ENCODE measurements at places on chromosomes 1 and 21.

- no peak for DNase-seq
Observed at GRCh38 chr1:96329121-96329520, 392.5 kb upstream of the PTBP2 start.

- no peak for DNase-seq
Observed at GRCh38 chr1:20149601-20150325, 10.6 kb downstream of the PLA2G2F start.

GRCh38 chr1:30036229-30036547 lies 687.2 kb downstream of the MATN1 start:
- no peak for DNase-seq

GRCh38 chr1:222697203-222697602 lies 15.1 kb downstream of the AIDA start:
- no peak for DNase-seq

DNA sequence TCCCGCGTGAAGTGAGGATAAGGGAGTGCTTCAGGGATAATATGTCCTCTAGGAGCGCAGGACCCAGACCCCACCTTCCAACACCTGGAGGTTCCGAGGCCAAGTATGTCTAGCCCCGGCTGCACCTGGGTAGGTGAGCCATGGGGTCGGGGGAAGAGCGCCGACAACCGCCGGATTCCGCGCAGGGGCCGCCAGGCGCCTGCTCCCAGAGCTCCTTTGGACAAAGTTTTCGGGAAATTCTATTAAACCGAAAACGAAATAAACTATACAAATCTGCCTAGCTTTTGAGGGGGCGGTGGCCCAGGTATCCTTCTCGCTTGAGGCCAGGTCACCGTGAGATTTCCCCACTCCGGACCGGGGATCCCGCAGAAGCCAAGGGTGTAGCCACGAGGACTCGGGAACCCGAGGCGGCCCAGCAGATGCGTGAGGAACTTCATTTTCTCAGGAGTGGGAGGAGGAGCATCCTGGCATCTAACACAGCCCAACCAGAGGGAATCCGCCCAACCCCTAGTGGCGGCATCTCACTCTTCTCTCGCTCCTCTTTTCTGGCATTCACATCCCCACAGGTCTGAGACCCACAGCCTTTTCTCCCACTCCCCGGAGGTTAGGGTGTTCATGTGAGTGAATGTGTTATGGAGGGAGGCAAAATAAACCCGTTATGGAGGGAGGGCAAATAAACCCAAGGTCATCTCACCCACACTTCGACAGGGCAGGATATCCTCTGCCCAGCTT lies 2.3 kb upstream of the DMRTA2 start:
- no peak for DNase-seq

DNA sequence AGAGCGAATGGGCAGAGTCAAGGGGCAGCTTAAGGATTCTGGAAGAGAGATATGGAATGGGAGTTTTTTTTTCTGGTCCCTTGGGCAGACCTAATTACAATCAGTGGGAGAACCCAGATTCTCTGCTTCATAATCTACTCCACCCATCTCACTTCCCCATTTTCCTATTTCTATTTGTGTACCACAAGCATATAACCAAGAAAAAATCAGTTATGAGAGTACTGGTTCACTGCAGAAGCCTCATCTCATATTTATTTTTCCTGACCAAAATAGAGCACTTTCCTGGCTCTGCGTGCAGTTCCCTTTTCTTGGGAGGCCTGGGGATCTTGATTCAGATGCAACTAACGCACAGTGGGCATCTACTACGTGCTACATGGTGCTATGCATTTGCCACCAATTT lies 82.2 kb upstream of the SLFNL1 start:
- no peak for DNase-seq

DNA sequence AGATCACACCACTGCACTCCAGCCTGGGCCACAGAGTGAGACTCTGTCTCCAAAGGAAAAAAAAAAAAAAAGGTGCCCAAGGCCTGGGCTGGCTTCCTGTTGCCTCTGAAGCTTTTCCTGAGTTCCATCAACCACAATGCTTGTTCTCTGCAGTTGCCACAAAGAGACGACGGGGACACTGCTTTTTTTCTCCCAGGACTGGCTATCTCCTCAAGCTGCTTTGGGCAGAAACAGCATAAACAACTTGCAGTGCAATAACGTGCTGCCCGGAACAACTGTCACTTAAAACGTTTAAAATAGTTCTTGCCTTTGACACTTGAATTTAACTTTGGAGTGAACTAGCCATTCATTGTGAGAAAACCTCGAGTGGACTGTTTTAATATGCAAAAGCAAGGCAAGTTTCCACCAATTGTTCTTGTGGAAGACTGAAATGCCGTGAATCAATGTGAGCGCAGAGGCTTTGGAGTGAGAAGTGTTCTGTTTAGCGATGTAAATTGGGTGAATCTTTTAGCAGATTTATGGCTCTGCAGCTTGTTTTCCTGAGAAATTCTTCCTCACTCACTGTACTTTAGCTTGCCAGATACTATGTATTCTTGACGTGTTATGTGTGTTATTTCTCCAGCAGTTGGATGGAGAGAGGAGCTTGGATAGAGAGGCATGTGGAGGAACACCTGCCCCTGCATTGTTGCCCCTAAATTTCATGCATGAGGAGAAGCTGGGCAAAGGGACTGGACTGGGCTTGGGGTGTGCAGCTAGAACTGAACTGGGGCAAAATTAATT lies 188.1 kb upstream of the KIAA0040 start:
- no peak for DNase-seq

- DNase-seq, result no peak
Observed at GRCh38 chr1:42419126-42419821, 36.5 kb downstream of the ZMYND12 start.

DNA sequence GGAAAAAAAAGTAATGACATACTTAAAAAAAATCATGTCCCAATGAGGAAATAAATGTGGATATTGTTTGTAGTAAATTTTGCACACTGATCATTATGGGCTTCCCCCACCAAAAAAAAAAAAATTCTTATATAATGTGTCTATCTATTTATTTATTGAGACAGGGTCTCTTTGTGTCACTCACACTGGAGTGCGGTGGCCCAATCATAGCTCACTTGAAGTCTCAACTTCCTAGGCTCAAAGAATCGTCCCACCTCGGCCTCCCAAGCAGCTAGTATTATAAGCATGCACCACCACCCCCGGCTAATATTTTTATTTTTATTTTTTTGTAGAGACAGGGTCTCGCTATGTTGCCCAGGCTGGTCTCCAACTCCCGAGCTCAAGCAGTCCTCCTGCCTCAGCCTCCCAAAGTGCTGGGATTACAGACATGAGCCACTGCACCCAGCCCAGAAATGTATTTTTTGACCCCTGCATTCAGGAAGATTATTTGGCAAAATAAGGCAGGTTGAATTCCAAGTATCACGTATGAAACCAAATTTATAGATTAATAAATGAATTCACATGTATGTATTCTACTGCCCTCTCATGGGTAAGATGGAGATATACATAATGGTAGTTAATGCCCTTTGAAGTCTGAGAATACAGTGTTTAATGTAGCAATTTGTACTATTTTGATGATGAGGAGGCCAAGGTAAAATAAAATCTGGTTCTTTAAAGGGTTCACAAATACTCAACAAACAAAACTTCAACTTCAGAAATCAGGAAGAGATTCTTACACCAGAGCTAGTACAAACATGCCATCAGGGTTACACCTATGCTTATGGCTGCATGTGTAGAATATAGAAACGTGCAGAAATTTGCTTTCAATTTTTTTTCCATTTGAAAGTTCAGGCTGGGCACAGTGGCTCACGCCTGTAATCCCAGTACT lies 1.4 kb upstream of the DENND2C start:
- no peak for DNase-seq

- DNase-seq, result peak; percentile 51
Observed at GRCh38 chr1:29688471-29689365, 452.4 kb downstream of the PTPRU start.

- no peak for DNase-seq
Observed at GRCh38 chr1:219741011-219741970, 128.4 kb upstream of the ZC3H11B start.

DNA sequence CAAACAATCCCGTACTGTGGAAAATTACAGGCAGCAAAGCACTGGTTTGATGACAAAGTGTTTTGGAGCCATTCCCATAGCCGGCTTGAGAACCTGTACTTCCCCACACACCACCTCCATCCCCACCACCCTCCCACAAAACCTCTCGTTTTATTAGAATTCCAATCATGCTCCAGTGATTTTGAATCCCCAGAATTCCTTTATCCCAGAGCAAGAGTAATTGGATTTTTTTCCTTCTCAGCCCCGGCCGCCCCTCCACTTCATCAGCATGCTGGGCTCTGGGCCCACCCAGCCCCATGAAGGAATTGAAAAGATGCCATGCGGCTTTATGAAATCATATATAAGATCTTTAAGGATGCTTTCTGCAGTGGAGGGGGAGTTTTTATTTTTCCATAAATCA lies 136.6 kb downstream of the OMA1 start:
- no peak for DNase-seq

GRCh38 chr1:5994713-5995621 lies 2.7 kb upstream of the NPHP4 start:
- no peak for DNase-seq

DNA sequence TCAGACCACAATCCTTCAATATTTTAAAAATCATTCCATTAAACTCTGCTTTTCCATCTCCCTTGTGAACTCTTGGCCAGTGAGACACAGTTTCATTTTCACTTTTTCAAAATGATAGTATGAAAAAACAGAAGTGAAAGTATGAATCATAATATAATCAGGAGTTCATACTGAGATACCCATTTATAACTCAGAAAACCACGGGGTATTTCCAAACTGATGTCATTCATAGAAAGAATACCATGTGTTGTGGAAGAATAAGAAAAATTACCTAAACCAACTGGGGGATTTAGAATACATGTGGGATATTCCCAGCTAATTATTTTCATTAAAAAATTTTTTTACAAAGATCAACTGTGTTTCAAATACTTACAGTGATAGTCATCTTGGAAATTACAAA lies 149.9 kb downstream of the MRPL39 start:
- no peak for DNase-seq

GRCh38 chr1:103779932-103780331 lies 30.2 kb downstream of the AMY1C start:
- no peak for DNase-seq

GRCh38 chr1:63635681-63636080 lies 42.5 kb downstream of the PGM1 start:
- no peak for DNase-seq

DNA sequence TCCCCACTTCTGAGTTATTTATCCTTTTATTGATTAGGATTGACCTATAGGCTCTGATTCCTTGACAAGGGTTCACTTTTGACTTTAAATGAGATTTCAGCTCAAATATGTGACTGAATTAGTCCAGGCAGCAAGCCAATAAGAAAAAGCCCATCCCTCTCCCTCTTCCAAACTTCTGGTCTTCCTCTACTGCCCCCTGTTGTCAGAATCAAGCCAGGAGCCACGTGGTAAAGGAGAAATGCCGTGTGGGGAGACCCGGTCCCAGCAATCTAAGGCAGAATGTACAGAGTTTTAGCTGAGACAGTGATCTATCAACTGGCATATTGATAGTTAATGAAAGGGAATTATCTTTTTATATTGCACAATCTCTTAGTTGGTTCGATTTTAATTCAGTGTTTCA lies 5.2 kb downstream of the ADAMTS5 start:
- DNase-seq, result no peak

DNA sequence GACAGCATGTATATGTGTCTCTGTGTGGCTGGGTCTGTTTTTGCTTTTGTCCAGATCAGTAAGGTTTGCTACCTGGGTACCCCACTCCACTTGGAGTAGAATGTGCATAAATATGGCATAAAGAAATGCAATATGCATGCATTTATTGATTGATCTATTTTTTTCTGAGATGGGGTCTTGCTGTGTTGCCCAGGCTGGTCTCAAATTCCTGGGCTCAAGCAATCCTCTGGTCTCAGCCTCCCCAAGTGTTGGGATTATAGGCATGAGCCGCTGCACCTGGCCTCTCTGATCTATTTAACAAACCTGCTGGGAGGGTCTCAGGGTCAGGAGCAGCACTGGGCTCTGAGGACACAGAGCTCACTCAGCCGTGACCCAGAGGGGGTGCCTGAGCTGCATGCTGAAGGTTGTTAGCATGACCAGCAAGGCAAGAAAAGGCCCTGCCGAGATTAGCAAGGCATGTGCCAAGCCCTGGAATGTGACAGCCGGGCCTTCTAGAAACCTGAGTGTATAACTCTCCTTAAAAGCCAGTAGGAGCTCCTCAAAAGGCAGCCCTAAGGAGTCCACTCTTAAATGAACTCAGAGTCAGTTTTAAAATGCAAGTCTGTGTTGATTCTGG lies 22.5 kb downstream of the PCSK9 start:
- no peak for DNase-seq

GRCh38 chr21:22174746-22175145 lies 1176.5 kb downstream of the NCAM2 start:
- no peak for DNase-seq

DNA sequence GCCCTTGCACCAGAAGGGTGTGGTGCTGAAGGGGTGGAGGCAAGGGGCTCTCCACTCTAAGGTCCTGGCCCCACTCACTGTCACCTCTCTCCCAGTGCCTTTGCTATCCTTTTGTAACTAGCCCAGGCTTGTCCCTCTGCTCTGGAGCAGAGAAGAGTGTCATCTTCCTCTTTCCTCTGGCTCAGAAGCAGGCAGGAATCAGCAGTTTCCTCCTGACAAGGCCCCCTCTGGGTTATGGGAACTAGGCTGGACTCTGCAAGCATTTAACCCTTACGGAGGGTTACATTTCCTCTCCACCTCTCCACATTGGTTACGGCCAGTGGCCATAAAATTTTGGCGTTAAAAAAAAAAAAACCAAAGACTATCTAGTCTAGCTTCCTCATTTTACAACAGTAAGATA lies 30.4 kb downstream of the PLXNA2 start:
- DNase-seq, result no peak

DNA sequence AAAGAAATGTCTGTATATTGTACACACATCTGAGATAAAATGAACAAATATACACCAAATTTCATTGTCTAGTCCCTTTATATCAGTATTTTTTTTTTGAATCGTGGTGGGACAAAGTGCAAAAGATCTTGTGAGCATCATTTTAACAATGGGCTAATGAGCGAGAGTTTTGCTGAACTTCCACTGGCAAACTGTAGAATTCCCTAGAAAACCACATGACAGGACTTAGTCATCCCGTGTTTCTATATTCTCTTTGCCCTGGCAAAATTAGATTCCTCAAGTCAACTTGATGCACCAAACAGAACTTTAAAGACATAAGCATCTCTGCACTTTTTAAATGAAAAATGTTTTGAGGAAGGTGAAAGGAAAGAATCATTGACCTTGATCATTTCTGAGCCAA lies 488.2 kb upstream of the PTBP2 start:
- DNase-seq, result no peak

GRCh38 chr1:170284512-170284911 lies 138.8 kb downstream of the NTMT2 start:
- DNase-seq, result no peak

GRCh38 chr1:46535063-46535462 lies 16.4 kb downstream of the KNCN start:
- DNase-seq, result no peak

DNA sequence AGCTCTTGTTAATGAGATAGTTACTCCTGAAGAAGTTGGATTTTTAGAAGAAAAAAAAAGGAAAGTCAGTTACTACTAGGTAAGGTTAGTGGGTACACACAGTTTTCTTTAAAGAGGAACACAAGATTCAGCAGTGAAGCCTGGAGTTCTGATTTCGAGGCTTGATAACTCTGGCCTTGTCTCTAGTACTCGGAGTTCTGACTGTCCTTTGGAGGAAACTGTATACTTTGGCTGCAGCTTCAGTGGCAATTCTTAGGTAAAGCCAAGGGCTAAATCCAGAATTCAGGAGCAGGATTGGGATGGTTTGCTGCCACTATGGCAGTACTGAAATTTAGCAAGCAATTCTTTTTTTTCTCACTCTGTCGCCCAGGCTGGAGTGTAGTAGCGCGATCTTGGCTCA lies 9.2 kb downstream of the ACADM start:
- DNase-seq, result no peak

Data from GM12891 (cell line).